ENCODE measurements at places on chromosomes 13 and 19.

DNA sequence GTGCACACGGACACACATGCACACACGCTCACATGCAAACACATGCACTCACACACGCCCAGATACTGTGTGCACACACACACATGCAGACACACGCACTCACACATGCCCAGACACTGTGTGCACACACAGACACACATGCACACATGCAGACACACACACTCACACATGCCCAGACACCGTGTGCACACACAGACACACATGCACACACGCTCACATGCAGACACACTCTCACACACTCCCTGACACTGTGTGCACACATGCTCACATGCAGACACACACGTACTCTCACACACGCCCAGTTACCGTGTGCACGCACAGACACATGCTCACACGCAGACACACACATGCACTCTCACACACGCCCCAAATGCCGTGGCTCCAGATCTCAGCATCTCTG lies 137.2 kb upstream of the MCF2L start:
- DNase-seq, result no peak

GRCh38 chr13:44437356-44438233 lies 64.0 kb downstream of the SERP2 start:
- DNase-seq, result peak; percentile 54

- DNase-seq, result no peak
Observed at GRCh38 chr13:30021611-30022010, 171.2 kb upstream of the UBL3 start.

DNA sequence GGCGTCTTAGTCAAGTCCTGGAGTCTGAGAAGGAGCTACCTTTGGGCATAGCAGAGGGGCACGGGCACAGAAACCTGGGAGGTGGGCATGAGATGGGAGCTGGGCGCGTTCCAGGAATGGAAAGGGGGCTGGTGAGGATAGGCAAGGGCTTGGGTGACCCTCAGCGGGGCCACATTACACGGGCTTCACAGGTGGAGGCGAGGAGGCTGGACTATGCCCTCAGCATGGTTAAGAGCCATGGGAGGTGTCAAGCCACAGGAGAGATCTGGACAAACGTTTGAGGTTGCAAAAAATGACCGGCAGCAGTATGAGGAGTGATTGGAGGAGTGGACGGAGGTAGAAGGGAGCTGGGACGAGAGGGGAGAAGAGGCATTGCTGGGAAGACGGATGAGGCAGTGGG lies 21.5 kb downstream of the NECTIN2 start:
- no peak for DNase-seq

GRCh38 chr13:87123987-87124784 lies 547.0 kb upstream of the SLITRK5 start:
- DNase-seq, result no peak

GRCh38 chr19:8194528-8195267 lies 14.5 kb upstream of the CERS4 start:
- peak; percentile 62 for DNase-seq

DNA sequence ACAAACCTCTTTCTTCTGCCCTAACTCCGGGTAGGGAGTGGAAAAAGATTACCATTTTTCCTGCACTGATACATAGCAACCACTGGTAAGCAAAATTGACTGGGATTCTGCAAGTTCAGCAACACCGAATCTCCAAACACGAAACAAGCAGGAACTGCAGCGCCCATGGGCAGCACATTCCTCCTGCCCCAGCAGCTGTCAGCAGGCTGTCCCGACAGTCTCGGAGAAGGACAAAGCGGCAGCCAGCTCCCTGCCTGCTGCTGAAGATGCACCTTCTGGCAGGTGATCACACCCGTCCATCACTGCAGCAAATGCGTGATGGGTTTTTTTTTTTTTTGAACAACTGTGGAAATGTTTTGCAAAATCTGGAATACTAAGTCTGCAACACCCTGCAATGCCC lies 6.7 kb downstream of the TMTC4 start:
- no peak for DNase-seq

- DNase-seq, result peak; percentile 34
Observed at GRCh38 chr19:52226652-52227051, 36.8 kb downstream of the PPP2R1A start.

GRCh38 chr13:46176756-46177155 lies 5.2 kb downstream of the LCP1 start:
- DNase-seq, result peak; percentile 72

DNA sequence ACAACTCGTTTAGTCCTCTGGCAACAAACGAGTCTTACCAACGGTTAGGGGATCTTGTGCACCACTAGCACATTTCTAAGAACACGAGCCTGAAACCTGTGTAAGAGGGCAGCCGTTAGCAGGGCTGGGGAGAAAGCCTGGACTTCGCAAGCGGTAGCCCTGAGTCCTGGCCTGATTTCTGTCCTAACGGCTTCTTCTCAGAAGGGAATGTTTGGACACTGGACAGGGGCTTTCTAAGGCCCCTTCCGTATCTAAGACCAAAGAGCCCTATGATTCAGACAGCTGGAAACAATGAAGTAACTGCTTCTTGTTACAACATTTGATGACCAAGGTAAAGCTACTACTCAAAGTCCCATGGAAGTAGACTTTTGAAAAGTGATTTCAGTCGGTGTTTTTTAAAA lies 2.2 kb downstream of the ANKRD10 start:
- no peak for DNase-seq

- DNase-seq, result no peak
Observed at GRCh38 chr13:51829568-51829899, 15.4 kb downstream of the TMEM272 start.

- no peak for DNase-seq
Observed at GRCh38 chr13:109447667-109448066, 338.7 kb downstream of the IRS2 start.
